ENCODE measurements at places on chromosomes 16 and 17. TPM values are rescaled to one million over a fixed set of nuclear protein-coding genes. Genes with fewer than 3 reads are reported as not detected.

The HOXB2 gene
- 9.7 TPM for total RNA-seq

The SNAI3 gene
- total RNA-seq: 2.3 TPM

The AXIN2 gene
- total RNA-seq: 41.6 TPM

The PPL gene
- 69.8 TPM for total RNA-seq

The NACA2 gene
- total RNA-seq: not detected

The CIITA gene
- 49.0 TPM for total RNA-seq

The NOD2 gene
- total RNA-seq: 15.2 TPM

The HBQ1 gene
- not detected for total RNA-seq

The TBC1D3C gene
- total RNA-seq: not detected

The LRRC37A gene
- 3.2 TPM for total RNA-seq

The GPR179 gene
- total RNA-seq: not detected

The MCRIP2 gene
- total RNA-seq: 41.5 TPM

The TPSB2 gene
- total RNA-seq: 3.0 TPM

The GCGR gene
- 0.13 TPM for total RNA-seq

The CCDC144A gene
- 6.6 TPM for total RNA-seq

The CASKIN1 gene
- 0.06 TPM for total RNA-seq

The IRF8 gene
- total RNA-seq: 33.6 TPM

The SULT1A2 gene
- total RNA-seq: 16.6 TPM

The ACSM5 gene
- 3.1 TPM for total RNA-seq

The SIAH1 gene
- 21.9 TPM for total RNA-seq
